Activated naive CD4-positive, alpha-beta T cell treated with anti-CD3 and anti-CD28 coated beads, Interleukin-2, amount 50 U/mL, for 72 hours (primary cell): ENCODE measurements at places on chromosomes 2 and 18.

GRCh38 chr2:9712263-9712662 lies 81.5 kb upstream of the YWHAQ start:
- no peak for DNase-seq

- DNase-seq, result no peak
Observed at GRCh38 chr2:113260991-113261390, 17.7 kb downstream of the PAX8 start.

GRCh38 chr2:95225658-95226057 lies 18.3 kb downstream of the ZNF892 start:
- DNase-seq, result no peak

DNA sequence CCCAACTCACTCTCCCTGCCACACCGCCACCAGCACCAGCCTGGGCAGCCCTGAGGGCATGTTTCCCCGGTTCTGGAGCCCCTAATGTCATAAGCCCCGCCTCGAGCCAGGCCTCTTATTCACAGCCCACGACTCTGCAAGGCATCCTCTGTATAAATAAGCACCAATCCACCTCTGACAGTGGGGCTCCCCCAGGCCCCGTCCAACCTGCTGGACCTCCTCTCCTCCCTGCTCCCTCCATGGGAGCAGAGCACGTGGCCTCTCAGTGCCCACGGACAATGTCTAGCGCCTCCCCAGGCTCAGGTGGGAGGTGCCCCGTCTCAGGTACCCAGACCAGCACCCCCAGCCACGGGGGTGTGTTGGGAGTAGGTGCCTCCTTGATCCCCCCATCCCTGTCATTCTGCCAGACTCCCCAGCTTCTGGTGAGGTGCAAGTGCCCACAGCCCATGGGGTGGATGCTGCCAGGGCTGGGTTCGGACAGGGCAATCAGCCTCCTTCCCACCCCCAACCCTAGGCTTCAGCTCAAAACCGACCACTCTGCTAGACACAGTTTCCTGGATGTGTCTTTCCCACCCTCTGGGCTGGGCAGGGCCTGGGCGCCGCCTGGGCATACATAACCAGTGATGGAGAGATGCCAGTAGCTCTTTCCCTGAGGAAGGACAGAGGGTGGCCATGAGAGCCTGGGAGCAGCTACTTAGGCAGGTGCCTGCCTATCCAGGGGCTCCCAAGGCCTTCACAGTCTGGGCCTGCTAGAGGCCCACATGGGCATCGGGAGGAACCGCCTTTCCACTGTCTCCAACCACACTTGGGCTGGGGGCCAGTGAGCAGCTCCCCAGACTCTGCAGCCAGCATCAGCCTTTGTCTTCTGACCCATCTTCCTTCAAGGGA lies 1.6 kb upstream of the ADRA2B start:
- DNase-seq, result no peak

GRCh38 chr2:169683054-169683424 lies 11.2 kb downstream of the CFAP210 start:
- DNase-seq, result no peak

- no peak for DNase-seq
Observed at GRCh38 chr2:27263287-27264252, 723 bp upstream of the SLC30A3 start.

- no peak for DNase-seq
Observed at GRCh38 chr18:55605733-55606338, 17.8 kb upstream of the TCF4 start.

DNA sequence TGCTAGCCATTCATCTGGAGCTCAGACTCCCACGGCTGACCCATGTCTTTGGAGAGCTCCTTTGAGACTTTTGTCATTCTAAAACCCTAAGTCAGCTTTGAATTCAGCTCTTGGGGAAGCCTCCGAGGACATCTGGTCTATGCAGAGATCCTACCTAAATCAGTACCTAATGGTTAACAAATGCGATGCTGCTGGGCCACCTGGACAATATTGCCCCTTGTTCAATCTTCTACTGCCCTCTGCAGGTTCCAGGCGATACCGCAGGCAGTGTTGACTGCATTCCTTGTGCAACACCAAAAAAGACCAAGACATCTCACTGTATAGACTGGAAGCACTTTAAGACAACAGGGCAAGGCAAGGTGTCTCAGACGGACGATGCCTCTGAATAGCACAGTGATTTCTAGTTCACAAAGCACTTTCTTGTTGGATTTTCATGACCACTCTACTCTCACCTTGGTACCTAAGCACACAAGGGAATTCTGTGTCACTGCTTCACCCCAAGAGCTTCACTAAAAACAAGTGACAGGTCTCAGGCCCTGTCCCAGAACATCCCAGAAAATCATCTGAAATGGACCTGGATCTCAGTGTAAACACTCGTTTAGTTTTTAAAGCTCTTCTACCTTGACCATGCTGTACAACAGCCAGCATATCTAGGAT lies 80.9 kb downstream of the XDH start:
- DNase-seq, result peak; percentile 78

DNA sequence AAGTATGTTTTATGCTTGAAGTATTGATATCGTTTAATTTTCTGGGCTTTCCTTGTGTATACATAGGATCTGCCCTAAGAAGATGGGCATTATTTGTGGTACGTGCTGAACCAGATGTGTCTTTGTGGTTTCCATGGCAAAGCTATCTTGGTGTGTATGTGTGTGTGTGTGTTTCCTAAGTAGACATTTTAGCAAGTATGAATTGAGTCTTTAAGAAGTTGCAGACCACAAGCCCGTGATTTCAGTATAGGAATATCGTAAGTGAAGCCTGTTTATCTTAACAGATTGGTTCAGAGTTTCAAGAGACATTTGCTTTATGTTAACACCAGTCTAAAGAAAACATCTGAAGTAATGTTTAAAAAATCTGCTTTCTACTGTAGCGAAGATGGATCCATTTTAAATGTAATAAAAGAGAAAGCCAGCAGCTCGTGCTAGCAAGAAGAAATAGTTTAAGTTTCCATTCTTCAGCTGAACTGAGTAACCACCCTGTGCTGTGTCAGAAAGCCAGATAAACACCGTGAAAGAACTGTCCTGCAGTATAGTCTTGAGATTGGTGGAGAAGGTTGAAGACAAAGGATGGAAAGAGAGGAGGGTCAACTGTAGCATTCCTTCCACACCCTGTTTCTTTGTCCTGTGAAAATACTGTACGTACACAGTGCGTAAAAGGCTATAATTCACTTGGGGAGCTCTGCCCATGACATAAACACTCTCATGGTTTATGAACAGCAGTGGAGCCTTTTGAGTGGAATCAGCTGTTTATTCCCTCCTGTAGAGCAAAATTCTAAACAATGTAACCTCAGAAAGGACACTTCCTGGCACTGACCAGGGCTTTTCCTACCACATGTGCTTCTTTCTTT lies 91.9 kb upstream of the FOSL2 start:
- no peak for DNase-seq

- DNase-seq, result no peak
Observed at GRCh38 chr18:76402026-76402990, 92.7 kb downstream of the ZNF516 start.

- no peak for DNase-seq
Observed at GRCh38 chr2:126616606-126617069, 39.3 kb upstream of the GYPC start.

DNA sequence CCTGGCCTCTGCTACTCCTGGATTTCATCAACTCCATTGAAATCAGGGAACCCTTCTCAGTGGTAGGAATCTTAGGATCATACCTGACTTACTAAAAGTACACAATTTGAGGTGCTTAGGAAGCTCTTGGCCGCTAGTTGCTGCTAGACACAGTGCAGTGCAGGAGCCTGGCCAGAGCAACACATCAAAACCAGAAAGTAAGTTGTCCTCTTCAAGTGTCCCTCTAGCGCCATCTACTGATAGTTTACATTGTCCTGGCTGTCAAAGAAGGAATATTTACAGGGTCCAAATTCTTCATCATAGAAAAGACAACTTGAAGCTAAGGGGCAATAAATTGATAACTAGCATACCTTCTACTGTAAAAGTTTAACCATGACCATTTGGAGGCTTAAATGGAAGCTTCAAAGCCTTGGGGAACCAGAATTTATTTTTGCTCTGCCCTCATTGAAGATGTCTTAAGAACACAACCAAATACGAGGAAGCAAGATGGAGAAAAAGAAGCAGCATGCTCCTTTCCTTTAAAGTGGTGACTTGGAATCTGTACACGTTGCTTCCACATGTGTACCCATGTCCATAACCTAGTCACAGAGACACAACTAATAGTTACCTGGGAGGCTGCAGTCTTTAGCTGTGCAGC lies 889.1 kb upstream of the GCFC2 start:
- DNase-seq, result no peak

DNA sequence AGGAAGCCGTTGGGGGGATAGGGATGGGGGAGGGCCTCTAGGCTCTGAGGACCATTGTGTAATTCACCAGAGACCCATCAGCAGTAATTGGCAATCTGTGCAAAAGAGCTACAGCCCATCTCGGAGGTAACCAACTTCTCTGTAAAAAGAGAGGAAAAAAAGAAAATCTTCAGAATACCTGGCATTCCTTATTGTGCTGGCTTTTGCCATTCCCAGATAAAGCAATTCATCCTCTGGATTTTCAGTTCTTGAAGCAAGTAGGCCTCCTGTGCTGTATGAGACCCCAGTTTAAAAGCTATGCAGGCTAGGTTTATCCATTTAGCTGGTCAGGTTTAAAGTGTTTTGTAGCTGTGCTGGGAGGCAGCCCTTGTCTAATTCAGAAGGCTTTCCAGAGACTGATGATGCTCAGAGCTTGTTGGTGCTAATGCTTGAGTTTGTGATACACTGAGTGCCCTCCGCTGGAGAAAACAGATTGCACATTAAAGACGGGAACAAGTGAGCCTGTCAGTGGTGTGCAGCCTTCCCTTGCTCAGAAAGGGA lies at the start of gene LRRTM4:
TSS of gene LRRTM4 (minus strand) at position 446 of the 540 bp plus-strand sequence.
- no peak for DNase-seq

DNA sequence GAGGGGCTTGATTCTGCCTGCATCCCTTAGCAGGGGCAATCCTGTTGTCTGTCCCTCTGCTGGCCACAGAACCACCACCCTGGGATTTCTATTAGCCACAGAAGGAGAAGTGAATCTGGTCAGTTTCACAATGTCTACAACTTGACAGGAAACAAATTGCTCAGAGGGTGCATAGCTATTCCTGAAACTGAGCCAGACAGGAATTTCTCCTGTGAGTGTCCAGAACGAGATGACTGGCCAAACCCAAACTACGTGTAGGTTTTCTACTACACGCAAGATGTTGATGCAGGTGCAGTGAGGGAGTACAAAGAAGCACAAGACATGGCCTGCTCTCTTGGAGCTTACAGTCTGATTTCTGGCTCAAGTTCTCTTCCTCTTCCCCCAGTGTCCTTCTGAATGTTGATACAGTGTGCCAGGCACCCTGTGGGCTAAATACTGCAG lies 201.9 kb downstream of the CLIP4 start:
- no peak for DNase-seq

GRCh38 chr2:133726973-133727372 lies 158.7 kb upstream of the NCKAP5 start:
- DNase-seq, result no peak

- DNase-seq, result no peak
Observed at GRCh38 chr18:28582724-28583123, 405.8 kb upstream of the CDH2 start.

DNA sequence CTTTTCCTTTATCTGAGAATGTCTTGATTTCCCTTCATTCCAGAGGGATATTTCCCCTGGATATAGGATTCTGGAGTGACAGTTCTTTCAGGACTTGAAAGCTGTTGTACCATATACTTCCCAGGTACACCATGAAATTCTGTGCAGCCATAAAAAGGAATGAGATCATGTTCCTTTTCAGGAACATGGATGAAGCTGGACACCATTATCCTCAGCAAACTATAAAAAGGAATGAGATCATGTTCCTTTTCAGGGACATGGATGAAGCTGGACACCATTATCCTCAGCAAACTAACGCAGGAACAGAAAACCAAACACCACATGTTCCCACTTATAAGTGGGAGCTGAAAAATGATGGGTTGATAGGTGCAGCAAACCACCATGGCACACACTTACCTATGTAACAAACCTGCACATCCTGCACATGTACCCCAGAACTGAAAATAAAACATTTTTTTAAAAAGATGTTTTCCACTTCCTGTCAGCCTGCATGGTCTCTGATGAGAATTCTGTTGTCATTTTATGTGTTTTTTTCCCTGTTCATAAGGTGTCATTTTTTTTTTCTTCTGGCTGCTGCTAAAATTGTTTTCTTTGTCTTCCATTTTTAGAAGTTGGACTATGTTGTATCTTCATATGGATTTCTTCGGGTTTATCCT lies 133.3 kb downstream of the DNAH6 start:
- no peak for DNase-seq

DNA sequence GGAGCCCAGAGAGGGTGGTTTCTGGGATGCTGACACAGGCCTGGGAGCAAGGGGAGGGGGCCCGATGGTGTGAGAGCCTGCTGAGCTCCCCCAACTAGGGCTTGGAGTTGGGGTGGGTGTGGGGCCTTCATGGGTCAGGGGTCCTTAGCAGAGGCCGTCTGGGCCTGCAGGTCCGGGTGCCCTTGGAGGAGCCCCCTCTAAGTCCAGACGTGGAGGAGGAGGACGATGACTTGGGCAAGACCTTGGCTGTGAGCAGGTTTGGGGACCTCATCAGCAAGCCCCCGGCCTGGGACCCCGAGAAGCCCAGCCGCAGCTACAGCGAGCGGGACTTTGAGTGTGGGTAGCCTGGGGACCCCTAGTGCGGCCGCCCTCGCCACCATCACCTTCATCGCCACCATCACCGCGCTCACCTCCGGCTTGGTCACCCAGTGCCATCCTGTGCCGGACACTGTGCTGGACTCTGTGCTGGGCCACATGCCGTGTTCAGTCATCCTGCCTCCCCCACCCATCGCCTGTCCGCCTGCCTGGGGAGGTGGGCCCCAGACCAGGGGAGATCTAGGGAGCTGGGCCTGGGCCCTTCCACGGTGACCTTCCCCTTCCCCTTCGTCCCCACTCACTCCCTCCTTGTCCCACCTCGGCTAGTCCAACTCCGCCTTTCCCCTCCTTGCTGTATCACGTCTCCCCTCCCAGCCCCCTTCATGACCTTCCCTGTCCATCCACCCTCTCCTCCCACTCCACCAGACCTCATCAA lies 980 bp downstream of the SLC4A3 start:
- no peak for DNase-seq

DNA sequence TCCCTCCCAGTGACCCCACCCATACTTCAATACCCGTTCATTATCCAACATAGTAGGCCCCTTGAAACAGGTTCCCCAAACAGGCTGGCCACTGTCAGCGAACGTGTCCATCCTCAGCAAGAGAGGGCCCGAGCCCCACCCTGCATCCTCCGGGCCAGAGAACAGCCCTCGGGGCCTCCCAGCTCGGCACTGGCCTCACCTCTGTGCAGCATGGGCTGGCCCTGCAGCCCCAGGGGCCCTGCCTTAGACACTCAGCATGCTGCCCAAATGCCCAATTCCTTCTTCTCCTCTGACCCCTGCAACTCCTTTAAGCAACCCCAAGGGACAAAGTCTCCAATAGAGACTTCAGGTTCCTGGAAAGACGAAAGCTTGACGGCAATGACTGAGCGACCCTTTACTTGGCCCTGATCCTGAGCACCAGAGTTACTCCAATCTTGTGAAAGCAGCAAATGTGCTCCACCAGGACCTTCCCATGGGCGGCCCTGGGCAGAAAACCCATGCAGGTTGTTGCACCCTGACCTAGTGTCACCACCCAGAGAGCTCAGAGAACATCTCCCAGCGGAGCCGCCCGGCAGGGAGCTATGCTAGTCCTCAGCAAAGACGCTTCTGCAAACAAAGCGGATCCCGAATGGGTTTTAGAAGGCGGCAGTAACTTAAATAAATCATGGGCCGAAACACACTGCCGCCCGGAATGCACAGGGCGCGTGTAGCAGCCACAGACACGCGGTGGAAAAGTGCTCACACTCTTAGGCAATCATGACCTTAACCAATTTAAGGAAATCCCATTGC lies 782 bp downstream of the COL6A3 start:
- no peak for DNase-seq

- DNase-seq, result no peak
Observed at GRCh38 chr2:171512014-171512413, 10.3 kb upstream of the CYBRD1 start.

- DNase-seq, result no peak
Observed at GRCh38 chr2:193891023-193891422, 1696.3 kb upstream of the TMEFF2 start.
